ENCODE measurements at places on chromosomes 5 and 9.
A peak's percentile ranks its signal among the peaks of the same experiment; 100 is the strongest.

DNA sequence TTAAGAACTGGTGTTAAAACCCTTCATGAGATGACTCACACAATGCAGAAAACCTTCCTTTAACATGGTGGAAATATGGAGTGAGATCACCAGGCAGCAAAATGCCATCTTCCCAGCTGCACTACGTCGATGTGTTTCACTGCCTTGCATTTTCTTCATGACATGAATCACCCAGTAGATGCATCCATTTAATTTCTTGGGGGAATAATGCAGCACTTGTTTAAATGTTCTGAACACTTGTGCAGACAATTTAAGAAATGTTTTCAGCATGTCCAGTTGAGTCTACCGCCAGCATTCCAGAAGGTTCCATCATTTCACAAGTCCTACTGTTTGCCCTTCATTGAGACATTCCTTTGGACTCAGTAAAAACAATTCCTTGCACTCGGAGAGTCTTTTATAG, 81.6 kb downstream of the ADAMTS16 start:
- DNase-seq, result no peak

DNA sequence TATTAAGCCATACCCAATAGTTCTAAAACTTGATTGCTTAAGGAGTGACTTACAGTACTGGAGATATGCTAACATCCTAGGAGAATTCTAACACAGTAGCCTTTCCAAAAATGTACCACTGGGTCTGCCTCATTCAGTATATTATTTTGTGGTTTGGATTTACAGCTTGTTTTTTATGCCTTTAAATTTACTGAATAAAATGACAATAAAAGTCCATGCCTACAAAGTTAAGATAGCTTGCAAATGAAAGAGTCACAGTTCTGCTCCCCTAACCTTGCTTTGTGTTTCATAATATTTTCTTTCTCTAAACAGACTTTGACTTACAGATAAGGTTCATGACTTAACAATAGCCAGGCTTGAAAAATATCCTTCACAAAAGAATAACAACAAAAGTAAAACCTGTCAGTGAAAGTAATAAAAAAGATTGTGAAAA, 951.1 kb upstream of the NUDT12 start:
- DNase-seq, result no peak

GRCh38 chr9:116572095-116572748, 114.9 kb upstream of the TRIM32 start:
- peak; percentile 57 for DNase-seq

GRCh38 chr5:135206862-135207261, 172.8 kb upstream of the PITX1 start:
- peak; percentile 19 for DNase-seq

DNA sequence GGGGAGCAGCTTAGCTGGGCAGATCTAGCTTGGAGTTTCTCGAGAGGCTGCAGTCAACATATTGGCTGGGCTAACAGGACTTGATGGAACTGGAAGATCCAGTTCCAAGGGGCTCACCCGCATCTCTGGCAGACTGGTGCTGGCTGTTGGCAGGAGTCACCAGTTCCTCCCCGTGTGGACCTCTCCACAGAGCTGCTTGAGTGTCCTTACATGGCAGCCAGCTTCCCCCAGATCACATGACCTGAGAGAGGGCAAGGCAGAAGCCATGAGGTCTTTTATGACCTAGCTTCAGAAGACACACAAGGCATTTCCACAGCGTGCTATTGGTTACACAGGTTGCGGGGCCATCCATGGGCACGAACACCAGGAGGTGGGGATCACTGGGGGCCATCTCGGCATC, 26.4 kb upstream of the RXRA start:
- no peak for DNase-seq

GRCh38 chr5:149141224-149141956, at the start of gene ABLIM3:
Gene ABLIM3, plus strand, starts transcription at chr5:149141493. Its CDS starts 603 bp downstream, at chr5:149142096.
- DNase-seq, result peak; percentile 93

- no peak for DNase-seq
These were observed 3.6 kb upstream of the FST start for GRCh38 chr5:53476531-53477480.

DNA sequence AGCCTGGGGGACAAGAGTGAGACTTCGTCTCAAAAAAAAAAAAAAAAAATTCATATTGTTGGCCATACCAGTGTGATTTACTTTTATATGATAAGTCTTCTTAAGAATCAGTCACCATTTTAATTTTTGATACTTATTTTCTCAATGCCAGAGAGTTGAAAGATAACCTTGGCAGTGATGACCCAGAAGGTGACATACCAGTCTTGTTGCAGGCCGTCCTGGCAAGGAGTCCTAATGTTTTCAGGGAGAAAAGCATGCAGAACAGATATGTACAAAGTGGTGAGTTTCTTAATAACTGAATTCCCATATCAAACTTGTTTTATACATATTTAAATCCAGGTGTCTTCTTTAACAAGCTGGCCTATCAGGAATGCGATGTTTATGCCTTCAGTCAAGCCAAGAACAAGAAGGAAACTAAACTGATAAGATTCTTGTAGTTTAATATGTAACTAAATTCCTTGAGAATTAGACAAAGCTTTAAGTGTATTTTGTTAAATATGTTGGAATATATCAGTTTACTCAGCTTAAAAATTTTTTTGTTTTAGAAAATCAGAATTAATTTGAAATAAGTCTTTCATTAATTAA, 81.5 kb downstream of the NIPBL start:
- DNase-seq, result no peak

GRCh38 chr9:737400-738120, 103.9 kb upstream of the DMRT1 start:
- no peak for DNase-seq

DNA sequence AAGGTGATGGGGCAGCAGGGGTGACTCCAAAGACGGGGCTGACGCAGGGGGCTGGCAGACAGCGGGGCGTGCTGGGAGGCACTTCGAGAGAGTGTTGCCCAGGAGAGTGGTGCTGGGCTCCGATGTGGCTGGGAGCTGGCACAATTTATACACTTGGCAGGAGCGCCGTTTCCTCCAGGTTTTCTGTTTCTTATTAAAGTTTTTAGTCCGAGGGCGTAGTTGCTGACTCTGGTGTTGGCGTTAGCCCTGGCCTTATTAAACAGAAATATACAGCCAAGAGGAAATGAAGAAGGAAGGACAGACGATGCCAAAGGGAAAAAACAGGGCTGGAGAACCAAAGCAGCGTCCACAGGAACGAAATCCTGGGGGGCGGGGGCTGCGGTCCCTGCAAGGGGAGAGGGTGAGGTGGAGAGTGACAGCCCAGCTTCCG, 139.6 kb upstream of the PHYKPL start:
- DNase-seq, result no peak

DNA sequence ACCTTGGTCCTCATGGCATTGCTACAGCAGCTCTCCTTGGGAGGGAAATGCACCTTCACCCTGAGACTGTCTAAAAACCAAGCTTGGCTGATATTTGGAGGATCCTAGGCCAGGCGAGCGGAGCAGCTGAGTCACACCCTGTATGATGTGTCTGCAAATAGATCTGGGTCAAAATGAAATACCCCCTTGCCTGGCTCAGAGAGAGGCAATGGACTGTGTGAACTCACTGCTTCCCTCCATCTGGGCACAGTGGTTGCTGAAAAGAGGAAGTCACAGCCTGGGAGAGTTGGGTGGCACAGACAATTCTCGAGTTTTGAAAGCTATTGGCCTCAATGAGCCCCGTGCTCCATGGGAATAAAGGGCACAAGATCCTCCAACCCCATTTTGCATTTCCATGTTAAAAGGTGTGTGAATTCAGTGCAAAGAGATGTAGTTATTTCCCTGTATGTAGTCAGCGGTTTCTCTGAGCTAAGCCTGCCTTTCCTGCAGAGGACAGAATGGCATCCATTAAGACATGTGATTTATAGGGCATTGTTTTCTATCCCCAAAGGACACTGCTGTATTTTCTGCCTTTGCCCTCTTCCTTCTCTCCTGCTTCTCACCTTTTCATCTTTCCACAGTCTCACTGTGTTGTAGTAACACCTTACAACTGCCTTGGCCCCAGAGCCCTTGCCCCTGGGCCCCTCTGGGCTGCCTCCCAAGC, 177.2 kb downstream of the GADD45G start:
- no peak for DNase-seq

DNA sequence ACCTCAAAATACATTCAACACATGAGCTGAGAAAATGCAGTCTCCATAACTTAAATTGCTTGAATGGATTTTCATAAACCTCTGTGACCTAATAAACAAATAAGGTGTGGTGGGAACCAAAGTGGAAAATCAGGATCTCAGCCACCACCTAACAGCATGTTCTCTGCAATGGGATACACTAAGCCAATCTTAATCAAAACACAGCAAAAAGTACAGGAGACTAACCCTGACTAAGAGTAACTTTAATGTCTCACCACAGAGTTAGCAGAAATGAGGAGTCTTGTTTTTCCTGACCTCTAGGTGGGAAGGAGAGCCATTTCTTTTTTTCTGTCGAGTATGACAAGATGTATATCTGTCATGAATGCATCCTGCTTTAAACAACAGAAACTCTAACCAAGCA, 48.5 kb downstream of the PLK2 start:
- DNase-seq, result no peak

- DNase-seq, result no peak
These were observed 67.6 kb upstream of the RGMB start for GRCh38 chr5:98705841-98706240.

DNA sequence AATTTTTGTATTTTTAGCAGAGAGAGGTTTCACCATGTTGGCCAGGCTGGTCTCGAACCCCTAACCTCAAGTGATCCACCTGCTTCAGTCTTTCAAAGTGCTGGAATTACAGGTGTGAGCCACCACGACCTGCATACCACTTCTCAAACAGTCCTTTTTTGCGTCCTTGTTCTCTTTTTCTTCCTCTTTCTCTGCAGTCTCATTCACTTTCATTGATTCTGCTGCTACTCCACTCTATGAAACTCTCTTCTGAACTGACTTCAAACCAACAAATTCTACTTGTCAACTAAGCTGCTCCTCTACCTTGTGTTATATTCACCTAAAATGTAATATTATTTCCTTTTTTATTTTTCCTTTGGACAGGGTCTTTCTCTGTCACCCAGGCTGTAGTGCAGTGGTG, 7.9 kb downstream of the NSD1 start:
- no peak for DNase-seq

GRCh38 chr5:54212331-54212730, 98.0 kb downstream of the ARL15 start:
- no peak for DNase-seq

DNA sequence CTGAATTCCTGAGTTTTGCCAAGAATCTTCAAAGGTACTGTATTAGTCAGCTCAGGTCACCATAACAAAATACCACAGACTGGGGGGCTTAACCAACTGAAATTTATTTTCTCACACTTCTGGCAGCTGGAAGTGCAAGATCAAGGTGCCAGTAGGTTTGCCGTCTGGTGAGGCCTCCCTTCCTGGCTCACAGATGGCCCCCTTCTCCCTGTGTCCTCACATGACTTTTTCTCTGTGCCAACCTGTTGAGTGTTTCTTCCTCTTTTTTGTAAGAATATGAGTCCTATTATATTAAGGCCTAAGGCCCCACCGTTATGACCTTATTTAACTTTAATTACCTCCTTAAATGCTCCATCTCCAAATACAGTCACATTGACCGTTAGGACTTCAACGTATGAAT, 156.1 kb upstream of the KIF2A start:
- no peak for DNase-seq

DNA sequence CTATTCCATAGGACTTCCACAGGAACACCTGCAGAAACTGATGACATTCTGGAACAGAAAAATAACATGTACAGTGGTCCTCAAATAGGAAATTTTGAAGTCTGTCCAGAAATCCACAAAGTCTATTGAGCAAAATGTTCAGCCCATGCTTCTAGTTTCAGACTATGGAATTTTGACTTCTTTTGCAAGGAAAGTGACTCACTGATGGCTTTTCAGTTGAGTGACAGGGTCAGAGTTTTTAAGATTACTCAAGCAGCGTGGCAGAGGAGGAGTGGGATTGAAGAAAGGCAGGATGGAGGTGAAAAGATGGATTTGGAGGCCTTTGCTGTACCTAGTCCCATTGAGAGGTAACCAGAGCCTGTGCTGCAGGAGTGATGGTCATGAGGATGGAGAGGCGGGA, 151.5 kb downstream of the GOLPH3 start:
- no peak for DNase-seq

DNA sequence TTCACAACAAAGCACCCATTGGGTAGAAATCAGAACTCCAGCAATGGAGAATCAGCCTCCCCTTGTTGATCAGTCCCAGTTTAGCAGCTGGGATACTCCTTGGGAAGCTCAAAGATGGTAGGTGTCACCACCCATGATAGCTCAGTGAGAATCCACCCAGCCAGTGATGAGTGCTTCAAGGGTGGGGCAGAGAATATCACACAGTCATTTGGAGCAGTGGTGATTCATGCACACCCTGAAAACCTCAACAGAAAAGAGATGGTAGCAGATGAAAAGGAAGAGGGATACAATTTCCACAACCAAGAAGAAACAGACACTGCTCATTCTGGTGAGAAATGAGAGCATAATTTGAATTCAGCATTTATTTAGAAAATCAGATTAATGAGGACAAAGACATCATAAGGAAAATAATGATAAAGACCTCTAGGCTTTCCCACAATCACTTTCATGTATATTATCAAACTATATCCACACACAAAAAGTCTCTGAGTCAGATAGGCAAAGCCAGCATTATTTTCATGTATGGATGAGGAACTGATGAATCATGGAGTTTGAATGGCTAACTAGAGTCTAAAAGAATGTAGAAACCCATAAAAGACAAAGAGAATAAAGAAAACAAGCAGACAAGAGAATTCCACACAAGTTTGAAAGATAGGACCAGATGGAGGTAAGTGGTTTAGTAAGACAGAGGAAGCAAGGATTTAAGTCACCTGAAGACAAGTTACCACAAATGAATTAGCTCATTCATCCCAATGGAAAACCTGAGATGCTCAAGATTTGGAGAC, 82.9 kb downstream of the FEM1C start:
- no peak for DNase-seq

GRCh38 chr9:38638881-38639576, 18.6 kb upstream of the ANKRD18A start:
- DNase-seq, result no peak

DNA sequence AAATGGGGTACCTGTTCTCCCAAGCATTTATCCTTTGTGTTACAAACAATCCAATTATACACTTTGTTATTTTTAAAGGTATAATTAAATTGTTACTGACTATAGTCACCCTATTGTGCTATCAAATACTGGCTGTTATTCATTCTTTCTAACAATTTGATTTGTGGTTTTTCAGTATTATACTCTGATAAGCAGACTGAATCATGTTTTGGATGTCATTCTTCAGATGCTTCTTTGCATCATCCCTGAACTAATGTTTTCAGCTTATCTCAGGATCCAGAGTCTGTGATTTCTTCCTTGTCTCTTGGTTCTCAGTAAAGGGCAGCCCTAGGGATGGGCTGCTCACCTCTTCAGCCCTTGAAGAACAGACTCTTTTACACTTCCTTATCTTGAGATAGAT, 177.8 kb upstream of the SGCD start:
- no peak for DNase-seq

DNA sequence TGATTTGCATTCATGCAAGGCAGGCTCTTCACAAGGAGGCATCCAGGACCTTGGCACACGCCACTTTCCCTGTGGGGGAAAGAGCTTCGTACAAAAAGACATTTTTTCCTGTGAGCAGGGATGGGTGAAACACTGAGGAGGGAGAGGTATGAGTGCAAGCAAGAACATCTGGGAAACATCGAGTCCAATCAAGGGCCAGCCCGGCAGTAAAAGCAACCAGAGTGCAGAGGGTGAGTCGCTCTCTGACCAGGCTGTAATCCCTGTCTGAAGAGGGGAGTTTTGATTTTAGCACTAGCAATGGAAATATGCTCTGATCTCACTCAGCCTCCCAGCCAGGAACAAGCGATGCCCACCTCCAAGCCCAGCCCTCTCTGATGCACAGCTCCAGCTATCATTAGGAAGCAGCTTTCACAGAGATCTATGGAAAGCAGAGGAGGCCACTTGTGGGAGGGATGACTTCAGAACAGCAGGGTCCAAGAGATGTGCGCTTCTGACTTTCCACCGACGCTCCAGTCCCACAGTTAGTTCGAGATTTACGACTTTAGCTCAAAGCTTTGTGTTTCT, 211.0 kb upstream of the ADAMTS16 start:
- no peak for DNase-seq

All from activated CD8-positive, alpha-beta memory T cell treated with anti-CD3 and anti-CD28 coated beads for 24 hours (primary cell).